ENCODE measurements at places on chromosomes 2 and 18.

GRCh38 chr2:46653539-46653938 lies 174.2 kb downstream of the TMEM247 start:
- no peak for DNase-seq

- DNase-seq: peak; percentile 59
These were observed 847 bp downstream of the SERPINE2 start for GRCh38 chr2:224038049-224038829.

- DNase-seq: no peak
These were observed 22.8 kb upstream of the MYO3B start for GRCh38 chr2:170155022-170155722.

DNA sequence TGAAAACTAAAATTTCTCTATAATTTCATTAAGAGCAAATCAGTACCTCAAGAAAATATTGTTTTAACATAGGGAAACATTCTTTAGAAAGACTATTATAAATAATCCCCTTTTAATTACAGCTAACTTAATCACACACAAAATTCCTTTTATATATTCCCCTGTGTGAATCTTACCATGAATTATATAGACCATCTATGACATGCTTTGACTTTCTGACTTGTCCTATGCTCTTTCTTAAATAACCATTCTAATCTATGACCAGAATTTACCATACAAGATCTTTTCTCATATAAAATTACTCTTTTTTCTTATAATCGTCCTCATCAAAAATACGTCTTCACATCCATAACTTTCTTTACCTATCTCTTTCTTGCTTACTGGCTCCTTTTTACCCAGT lies 824.2 kb upstream of the FAM98A start:
- DNase-seq: no peak

DNA sequence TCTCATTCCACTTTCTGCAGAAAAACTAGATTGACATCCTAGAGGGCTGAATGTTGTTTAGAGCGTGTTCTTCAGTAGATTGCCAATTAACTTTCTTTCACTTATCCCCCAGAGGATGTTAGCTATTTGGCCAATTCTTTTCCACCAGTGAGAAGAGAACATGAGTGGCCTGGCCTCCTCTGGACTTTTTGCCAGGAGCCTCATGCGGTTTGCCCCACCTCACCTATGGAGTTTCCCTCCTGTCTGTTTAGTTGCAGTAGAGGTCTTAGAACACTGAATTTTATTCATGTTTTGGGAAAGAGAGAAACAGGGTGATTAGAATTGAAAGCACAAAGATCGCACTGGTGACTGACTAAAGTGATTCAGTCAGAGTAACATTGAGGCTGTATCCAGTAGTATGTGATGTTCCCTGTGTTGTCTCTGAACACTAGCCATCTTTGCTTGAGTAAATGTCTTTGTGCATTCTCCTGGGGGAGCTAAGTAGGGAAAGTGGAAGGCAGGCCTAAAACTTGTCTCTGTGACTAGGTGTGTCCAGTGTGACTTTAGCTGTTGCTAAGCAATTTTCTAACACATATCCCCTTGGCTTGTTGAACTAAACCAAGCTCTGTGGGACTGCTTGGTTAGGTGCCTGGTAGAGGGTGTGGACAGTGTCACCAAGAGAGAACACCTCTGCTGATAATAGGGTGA lies 34.0 kb downstream of the UGP2 start:
- no peak for DNase-seq
